Smooth muscle cell of the umbilical artery (primary cell): ENCODE measurements at places on chromosomes 11 and 22. TPM values are rescaled to one million over a fixed set of nuclear protein-coding genes. Genes with fewer than 3 reads are reported as not detected.

LUZP2 gene
- 1.1 and 8.0 TPM in 2 replicates for total RNA-seq

DLAT gene
- 37.4 and 43.2 TPM in 2 replicates for total RNA-seq

LINC01488 gene
- not detected in 2 replicates for total RNA-seq

MICALL1 gene
- total RNA-seq: 23.2 and 51.8 TPM in 2 replicates

CCDC87 gene
- total RNA-seq: 0.32 and 0.89 TPM in 2 replicates

RFPL1 gene
- total RNA-seq: not detected in 2 replicates

INPPL1 gene
- 78.4 and 102 TPM in 2 replicates for total RNA-seq

CTSF gene
- 13.8 and 27.0 TPM in 2 replicates for total RNA-seq

KMT5B gene
- 26.4 and 27.6 TPM in 2 replicates for total RNA-seq

H19 gene
- total RNA-seq: 4.6 and 70.7 TPM in 2 replicates

VPS11 gene
- 21.5 and 23.5 TPM in 2 replicates for total RNA-seq

KIAA1671 gene
- 2.4 and 14.6 TPM in 2 replicates for total RNA-seq

DERL3 gene
- total RNA-seq: 0.30 and 0.83 TPM in 2 replicates

HPX gene
- 0.30 and 0.74 TPM in 2 replicates for total RNA-seq

SPDYC gene
- not detected in 2 replicates for total RNA-seq

APOL4 gene
- under 0.01 TPM in 1 of 2 replicates, not detected in the other for total RNA-seq

C11orf91 gene
- total RNA-seq: not detected in 2 replicates

SPI1 gene
- not detected in 2 replicates for total RNA-seq

KIRREL3 gene
- total RNA-seq: 0.59 and 0.78 TPM in 2 replicates

LRRC4C gene
- 0.18 TPM in 1 of 2 replicates, not detected in the other for total RNA-seq

BMAL1 gene
- total RNA-seq: 6.6 and 11.9 TPM in 2 replicates

CYTH4 gene
- under 0.01 and 0.14 TPM in 2 replicates for total RNA-seq

MPZL2 gene
- total RNA-seq: 1.2 TPM in 1 of 2 replicates, not detected in the other

BRSK2 gene
- total RNA-seq: 0.65 and 0.89 TPM in 2 replicates

CCDC116 gene
- total RNA-seq: under 0.01 and 0.18 TPM in 2 replicates

NCR3LG1 gene
- 5.6 and 11.1 TPM in 2 replicates for total RNA-seq

CFAP300 gene
- total RNA-seq: 2.4 and 5.3 TPM in 2 replicates

PAX6 gene
- not detected in 2 replicates for total RNA-seq

WNT7B gene
- under 0.01 and 2.4 TPM in 2 replicates for total RNA-seq

CNTN5 gene
- 0.55 and 1.5 TPM in 2 replicates for total RNA-seq
